NCI-H748 treated with DMSO at 0.1 percent for 48 hours (cell line): ENCODE measurements at places on chromosomes 11 and 22.

DNA sequence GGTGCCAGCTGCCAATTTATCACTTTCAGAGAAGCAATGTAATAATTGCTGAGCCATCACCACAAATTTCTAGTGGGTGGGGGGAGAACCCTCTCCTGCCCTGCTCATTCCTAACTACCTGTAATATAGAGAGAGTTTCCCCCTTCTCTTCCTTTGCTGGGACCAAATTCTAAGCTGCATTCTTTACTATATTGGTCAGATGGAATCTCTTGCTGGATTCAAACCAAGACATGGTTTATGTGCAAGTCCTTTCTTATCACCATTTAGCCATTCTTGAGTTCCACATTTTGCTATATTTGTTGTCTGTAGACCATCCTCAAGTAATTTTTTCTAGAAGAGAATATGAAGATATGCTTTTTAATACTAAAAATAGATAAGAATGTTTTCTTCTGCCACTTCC is 452.1 kb downstream of the MN1 start:
- no peak for DNase-seq

DNA sequence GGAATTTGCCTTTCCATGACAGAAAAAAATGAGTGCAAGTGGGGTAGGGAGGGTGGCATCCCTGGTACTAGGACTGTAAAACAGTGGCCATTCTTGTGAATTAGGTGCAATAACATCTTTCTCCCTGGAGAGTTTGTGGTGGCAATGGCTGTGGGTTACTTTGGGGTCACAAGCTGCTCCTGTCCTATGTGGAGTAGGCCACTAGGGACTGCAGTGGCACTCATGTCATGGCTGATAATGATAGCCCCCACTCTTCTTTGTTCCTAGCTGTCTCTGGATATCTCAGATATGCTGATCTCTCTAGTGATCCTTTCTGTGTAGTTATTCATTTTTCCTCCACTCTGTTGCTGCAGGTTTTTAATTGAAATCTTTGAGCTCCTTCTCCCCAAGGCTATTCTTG is 270.5 kb upstream of the CHORDC1 start:
- DNase-seq: no peak

GRCh38 chr11:126378763-126379162 is 23.3 kb downstream of the ST3GAL4 start:
- DNase-seq: no peak

- no peak for DNase-seq
Measured at GRCh38 chr11:62115085-62115694, 8.6 kb upstream of the INCENP start.

DNA sequence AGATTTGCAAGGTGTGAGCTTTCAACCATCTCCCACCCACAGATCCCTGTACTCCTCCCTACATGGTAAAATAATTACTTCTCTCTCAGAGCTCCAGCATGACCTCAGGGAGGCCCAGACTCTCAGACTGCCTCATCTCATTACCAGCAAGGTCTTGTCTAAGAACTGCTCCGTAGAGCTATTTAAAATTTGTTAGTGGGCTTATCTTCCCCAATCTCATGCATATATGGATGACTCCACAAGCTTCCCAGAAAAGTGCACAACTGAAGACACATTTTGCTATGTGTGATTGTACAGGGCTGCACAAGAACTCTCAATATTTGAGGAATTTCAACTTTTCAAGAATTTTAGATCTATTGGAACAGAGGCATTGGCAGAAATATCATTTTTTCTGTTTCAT is 230.3 kb downstream of the CSNK2A3 start:
- no peak for DNase-seq

GRCh38 chr11:64355078-64355940 is 3.7 kb upstream of the RPS6KA4 start:
- DNase-seq: peak; percentile 24

DNA sequence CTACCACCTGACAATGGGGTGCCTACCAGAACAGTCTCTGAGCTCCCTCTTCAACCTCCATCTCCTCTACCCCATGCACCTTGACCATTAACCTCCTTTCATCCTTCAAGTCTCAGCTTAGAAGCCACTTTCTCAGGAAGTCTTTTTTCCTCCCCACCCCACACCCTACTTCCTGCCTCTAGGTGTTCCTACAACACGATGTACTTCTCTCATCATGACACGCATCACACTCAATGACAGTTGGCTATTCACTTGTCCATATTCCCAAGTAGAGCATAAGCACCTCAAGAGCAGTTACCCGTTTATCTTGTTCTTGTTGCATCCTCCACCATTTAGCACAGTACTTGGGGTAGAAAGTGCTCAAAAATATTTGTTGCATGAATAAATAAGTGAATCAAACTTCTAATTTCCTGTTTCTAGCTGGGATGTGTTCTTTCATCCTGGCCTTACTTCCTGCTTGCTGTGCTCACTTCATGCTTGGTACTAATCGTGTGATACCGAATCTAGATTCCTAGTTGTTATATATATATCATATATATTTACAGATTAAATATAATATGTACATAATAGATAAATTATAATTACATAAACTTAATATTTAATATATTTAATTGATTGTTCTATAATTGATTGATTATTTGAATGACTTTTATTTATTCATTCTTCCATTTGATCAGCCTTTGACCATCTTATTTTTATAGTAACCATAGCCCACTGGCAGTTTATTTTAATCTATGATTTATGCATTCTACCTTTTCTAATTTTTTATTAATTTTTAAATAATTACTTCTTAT is 177.5 kb upstream of the TMEM45B start:
- no peak for DNase-seq

GRCh38 chr11:110755941-110756340 is 43.7 kb upstream of the ARHGAP20 start:
- no peak for DNase-seq

DNA sequence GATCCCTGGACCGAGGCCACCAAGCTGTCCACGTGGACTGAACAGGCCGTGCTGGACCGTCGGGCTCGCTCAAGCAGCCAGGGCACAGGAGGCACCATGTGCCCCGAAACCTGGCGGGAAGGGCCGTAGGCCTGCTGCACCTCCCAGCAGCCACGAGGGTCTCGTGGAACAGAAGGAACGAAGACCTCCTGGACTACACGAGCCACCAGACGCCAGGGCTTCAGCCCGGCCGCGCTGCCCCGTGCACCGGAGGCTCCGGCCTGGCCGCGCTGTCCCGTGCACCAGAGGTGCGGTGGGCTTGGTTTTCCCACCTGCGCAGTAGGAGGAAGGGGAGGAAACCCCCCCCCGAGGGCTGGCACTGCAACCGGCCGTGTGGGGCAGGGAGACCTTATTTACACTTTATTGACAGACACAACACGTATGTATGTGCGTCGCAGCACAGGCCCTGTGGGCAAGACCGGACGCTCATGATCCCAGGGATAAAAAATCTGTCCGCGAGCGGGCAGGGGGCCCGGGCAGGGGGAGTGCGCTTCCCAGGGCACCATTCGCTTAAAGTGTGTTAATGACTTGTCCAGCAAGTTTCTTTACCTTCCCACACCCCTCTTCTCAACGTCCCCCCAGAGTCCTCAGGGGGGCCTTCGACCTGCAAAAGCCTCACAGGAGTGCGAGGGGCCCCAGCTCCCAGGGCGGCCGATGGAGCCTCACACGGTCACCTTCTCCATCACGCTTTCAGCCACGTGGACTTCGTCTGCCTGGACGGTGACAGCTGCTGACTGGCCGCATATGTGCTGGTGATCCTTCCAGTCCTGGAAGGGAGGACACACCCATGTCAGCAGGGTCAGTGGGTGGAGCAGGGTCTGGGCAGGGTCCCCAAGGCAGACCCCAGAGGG is 7.0 kb downstream of the DRD4 start:
- DNase-seq: no peak

DNA sequence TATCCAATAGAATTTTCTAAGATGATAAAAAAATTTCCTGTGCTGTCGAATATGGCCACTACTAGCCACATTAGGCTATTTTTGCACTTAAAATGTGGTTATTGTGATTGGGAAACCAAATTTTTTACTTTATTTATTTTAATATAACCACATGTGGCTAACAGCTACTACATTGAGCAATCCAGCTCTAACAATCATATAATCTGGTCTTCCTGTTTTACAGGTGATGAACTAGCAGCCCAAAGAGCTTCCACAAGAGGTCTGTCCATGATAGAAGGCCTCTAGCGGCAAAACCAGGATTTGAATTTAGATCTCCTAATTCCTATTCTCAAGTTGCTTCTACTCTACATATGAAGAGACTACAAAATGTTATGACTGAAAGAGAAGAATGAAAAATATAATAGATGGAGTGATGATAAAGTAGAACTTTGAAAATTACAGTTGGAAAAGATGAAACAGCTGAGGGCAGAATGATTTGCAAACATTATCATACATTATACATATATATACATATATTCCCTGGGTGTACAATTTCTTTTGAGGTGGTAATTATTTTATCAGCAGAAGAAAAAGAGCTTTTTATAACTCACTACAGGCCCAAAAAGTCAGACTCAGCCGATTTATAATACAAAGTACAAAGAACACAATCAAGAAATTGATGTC is 363.5 kb upstream of the PITPNB start:
- no peak for DNase-seq

DNA sequence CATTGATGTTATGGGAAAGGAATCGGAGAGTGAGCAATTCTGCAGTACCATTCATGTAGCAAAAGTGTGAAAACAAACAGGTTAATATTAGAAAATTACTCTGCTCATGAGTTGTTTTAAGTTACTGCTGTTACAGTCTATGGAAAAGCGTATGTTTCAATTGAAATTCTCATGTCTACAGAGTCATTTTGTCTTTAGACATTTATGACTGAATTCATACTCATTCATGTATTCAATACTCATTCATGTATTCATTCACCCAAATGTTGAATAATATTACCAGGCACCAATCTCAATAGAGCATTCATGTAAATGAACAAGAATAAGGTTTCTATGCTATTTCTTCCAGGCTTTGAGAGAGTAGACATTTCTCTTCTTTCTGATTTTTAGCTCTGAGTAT is 8.1 kb downstream of the FLI1 start:
- DNase-seq: no peak

DNA sequence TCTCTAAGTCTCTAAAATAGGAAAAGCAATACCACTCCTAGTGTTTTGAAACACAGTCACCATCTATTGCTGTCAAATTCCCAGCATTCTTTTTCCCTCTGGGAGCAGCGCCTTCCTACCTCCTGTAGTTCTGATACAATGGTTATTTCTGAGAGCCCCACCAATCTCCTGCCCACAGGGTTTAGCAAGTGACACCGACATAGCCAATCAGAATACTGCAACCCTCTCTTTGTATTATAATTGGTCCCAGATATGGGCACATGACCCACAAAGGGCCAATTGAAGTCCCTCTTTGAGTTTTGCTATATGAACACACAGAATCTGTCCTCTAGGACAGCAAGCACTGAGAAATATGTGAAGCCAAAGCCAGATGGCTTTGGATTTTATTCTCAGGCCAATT is 16.9 kb upstream of the ARHGAP42 start:
- DNase-seq: no peak

DNA sequence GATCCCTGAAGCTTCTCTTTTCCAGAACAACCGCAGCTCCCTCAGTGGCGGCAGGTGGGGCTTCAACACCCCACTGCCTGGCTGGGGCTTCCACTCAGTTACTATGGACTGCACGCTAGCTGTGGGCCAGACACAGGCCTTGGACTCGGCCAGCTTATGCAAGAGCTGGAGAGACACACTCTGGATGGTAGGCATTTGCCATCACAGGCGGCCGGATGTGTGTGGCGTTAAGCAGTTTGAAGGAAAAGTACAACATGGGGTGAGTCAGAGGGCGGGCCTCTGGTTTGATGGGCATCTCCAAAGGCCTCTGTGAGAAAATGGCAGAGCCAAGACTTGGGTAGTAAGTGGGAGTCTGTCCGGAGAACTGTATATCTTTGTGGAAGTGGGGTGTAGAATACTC is 17.6 kb downstream of the KCNJ4 start:
- DNase-seq: no peak

GRCh38 chr22:44098021-44098739 is 74.1 kb downstream of the PARVB start:
- no peak for DNase-seq

DNA sequence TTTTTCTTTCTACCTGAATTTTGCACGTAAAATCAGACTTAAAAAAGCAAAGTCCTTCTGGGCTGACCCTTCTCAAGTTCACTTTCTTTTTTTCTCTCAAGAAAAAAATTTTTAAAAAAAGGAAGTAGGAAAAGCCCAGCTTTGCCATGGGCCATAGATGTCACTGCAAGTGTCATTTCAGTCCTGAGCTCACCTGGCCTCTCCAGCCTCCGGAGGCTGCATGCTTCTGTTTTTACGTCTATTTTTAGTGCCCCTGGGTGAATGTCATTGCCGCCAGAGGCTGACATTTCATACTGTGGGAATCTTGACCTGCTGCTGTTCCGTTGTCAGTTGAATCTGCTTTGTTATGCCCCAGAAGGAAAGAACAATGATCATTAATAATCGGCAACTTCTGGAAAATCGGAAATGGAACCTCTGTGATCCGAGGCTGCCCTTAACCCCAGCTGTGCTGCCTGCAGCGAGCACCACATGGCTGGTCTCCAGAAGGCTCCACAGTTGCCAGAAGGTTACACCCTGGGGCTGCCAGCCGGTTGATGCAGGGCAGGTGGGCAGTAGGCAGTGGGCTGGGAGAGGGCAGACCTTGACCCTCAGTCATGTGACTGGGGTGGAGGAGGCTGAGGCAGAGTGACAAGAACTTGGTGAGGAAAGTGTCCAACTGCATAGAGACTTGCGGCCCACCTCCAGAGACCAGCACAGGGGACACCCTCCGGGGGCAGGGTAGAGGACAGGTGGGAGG is 16.7 kb upstream of the MYEOV start:
- no peak for DNase-seq

- peak; percentile 54 for DNase-seq
Measured at GRCh38 chr11:14519597-14519916, 629 bp downstream of the PSMA1 start.

GRCh38 chr22:44151676-44152075 is 29.0 kb upstream of the PARVG start:
- no peak for DNase-seq

DNA sequence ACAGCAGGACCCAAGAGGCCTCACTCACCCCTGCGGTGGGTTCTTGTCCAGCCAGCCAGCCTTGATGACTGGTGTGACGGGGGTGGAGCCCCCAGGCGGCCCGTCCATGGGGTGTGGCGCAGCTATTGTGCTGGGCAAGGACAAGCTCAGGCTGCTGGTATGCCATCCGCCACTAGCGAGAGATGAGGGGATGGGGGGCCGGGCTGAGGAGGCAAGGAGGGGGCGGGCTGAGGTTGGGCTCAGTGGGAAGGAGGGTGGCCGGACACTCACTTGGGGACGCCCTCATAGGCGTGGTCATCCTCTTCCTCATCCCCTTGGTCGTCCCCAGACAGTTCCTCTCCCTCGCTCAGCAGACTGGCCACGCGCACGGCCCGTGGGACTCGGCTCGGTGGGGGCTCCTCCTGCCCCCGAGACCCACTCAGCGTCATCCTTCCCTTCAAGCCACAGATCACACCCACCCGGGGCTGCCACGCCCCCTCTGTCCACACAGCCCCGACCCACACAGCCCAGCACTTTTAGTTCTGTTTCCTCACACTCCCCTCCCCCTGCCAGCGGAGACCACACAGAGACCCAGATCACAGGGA is 38.0 kb upstream of the PDE2A start:
- no peak for DNase-seq
